Astrocyte (in vitro differentiated cells and primary cell): ENCODE measurements at places on chromosomes 4 and X. TPM values are rescaled to one million over a fixed set of nuclear protein-coding genes. Genes with fewer than 3 reads are reported as not detected.

Gene YY2
- 2.0 and 3.4 TPM in 2 replicates for total RNA-seq

Gene C1QTNF7
- not detected in 2 replicates for total RNA-seq

Gene PDCL2
- total RNA-seq: not detected in 2 replicates

Gene CSAG3
- total RNA-seq: 6.4 and 6.6 TPM in 2 replicates

Gene CLTRN
- total RNA-seq: 1.0 and 1.2 TPM in 2 replicates

Gene CXCL10
- total RNA-seq: 12.9 and 16.6 TPM in 2 replicates

Gene RAB41
- total RNA-seq: not detected in 2 replicates

Gene SRPX
- total RNA-seq: 60.1 and 67.7 TPM in 2 replicates

Gene PLS3
- total RNA-seq: 310 and 313 TPM in 2 replicates

Gene ATP11C
- 20.1 and 24.6 TPM in 2 replicates for total RNA-seq

DNA sequence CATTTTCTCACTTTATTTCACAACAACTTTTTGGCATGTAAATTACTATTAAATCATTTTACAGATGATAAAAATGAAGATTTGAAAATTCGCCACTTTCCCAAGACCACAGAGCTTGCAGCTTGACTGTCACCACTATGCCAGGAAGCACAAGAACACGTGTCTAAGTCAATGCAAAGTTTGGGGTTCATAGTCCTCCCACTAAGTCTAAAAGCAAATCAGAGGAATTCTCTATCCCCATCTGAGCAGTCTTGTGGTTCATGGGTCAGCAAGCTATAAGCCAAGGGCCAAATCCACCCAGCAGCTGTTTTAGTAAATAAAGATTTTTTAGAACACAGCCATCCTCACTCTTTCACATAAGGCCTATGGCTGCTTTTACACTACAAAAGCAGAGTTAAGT, 833.3 kb upstream of the INTU start:
- no peaks in the 10 kb centered on the region for H3K27me3 ChIP-seq
- H3K36me3 ChIP-seq: no peaks in the 10 kb centered on the region
- peaks cover 4% of the 10 kb centered on the region for H3K4me1 ChIP-seq
- DNase-seq: no peak
- no peak overlapping the region for H3K27ac ChIP-seq

GRCh38 chrX:20988804-20989203, 385.4 kb upstream of the CNKSR2 start:
- no peak overlapping the region for H3K27ac ChIP-seq
- no peak overlapping the region for H3K4me3 ChIP-seq
- no peaks in the 10 kb centered on the region for H3K27me3 ChIP-seq

GRCh38 chrX:139930916-139931645, 1.8 kb downstream of the ATP11C start:
- H3K27me3 ChIP-seq: no peaks in the 10 kb centered on the region
- peaks cover 8% of the 10 kb centered on the region for H3K4me1 ChIP-seq
- peak overlapping the region; percentile 75 for H3K27ac ChIP-seq
- H3K36me3 ChIP-seq: no peaks in the 10 kb centered on the region
- H3K4me3 ChIP-seq: peak overlapping the region; percentile 72

DNA sequence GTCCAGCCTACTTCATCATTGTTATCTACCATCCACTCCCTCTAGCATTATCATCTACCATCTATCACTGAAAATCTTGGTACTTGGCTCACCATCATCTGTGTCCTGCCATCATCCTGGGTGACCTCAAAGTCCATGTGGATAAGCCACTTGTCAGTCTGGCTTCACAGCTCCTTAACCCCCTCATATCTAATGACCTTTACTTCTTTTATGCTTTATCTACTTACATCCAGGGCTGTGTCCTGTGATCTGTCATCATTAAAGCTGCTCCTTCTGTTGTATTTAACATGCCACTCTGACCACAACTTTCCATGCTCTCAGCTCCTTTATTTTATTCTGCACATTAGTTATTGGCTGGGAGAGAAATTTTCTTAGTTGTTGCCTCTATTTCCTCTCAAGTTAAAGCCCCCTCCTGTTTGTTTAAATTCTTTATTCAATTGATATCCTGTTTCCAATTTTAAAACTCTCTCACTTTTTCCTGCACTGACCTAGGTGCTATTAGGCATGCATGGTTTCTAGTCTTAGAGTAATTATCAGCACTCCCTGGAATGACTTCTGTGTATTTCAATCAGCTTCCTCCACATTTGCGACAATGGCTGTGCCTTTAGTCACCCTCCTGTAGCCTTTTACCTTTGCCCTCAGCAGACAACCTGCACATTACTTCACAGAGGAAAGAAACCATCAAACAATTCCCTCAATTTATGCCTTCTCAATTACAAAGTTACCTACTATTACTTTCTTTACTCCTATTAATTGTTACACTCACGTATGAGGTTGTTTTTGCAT, 8.1 kb upstream of the FABP2 start:
- H3K27ac ChIP-seq: no peak overlapping the region
- no peaks in the 10 kb centered on the region for H3K27me3 ChIP-seq
- H3K36me3 ChIP-seq: no peaks in the 10 kb centered on the region
- H3K4me3 ChIP-seq: no peak overlapping the region
- no peaks in the 10 kb centered on the region for H3K4me1 ChIP-seq
- peak; percentile 6 for DNase-seq

DNA sequence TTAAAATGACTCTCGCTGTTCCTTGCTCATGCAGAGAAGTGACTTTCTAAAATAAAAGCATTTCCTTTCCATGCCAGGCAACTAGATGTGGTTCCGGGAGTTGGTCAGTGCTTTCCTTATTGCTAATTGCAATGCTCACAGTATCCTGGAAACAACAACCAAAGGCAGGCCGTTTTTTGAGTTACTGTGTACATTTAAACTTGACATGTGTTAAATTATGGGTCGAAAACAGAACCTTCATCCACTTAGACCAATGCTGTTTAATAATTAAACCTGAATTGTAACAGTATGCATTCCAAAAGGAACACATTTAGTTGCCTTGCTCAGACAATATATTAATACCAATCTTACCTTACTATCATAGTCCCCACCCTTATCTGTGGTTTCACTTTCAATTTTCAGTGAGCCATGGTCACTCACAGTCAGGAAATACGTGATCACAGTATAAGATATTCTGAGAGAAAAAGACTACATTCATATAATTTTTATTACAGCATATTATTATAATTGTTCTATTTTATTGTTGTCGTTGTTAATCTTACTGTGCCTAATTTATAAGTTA, 102.6 kb downstream of the HS6ST2 start:
- H3K4me3 ChIP-seq: no peak overlapping the region
- no peak for DNase-seq
- H3K27ac ChIP-seq: no peak overlapping the region
- no peaks in the 10 kb centered on the region for H3K36me3 ChIP-seq
- no peaks in the 10 kb centered on the region for H3K4me1 ChIP-seq

- H3K4me1 ChIP-seq: peaks cover 2% of the 10 kb centered on the region
- H3K27me3 ChIP-seq: no peaks in the 10 kb centered on the region
- H3K36me3 ChIP-seq: no peaks in the 10 kb centered on the region
- H3K4me3 ChIP-seq: no peak overlapping the region
Measured at GRCh38 chrX:49277535-49277830, 7.9 kb downstream of the PPP1R3F start.

DNA sequence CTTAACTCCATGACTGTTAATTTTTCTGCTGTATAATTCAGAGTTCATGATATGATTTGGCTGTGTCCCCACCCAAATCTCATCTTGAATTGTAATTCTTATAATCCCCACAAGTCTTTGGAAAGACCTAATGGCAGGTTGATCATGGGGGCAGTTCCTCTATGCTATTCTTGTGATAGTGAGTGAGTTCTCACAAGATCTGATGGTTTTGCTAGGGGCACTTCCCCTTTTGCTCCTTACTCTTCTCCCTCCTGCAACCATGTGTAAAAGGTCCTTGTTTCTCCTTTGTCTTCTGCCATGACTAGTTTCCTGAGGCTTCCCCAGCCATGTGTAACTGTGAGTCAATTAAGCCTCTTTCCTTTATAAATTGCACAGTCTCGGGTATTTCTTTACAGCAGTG, 1751.9 kb downstream of the ARAP2 start:
- H3K27ac ChIP-seq: no peak overlapping the region
- no peak overlapping the region for H3K4me3 ChIP-seq
- no peaks in the 10 kb centered on the region for H3K4me1 ChIP-seq
- H3K36me3 ChIP-seq: no peaks in the 10 kb centered on the region

GRCh38 chr4:1315836-1316536, 26.3 kb downstream of the MAEA start:
- H3K4me3 ChIP-seq: no peak overlapping the region
- no peak for DNase-seq
- no peak overlapping the region for H3K27ac ChIP-seq
- H3K4me1 ChIP-seq: no peaks in the 10 kb centered on the region

DNA sequence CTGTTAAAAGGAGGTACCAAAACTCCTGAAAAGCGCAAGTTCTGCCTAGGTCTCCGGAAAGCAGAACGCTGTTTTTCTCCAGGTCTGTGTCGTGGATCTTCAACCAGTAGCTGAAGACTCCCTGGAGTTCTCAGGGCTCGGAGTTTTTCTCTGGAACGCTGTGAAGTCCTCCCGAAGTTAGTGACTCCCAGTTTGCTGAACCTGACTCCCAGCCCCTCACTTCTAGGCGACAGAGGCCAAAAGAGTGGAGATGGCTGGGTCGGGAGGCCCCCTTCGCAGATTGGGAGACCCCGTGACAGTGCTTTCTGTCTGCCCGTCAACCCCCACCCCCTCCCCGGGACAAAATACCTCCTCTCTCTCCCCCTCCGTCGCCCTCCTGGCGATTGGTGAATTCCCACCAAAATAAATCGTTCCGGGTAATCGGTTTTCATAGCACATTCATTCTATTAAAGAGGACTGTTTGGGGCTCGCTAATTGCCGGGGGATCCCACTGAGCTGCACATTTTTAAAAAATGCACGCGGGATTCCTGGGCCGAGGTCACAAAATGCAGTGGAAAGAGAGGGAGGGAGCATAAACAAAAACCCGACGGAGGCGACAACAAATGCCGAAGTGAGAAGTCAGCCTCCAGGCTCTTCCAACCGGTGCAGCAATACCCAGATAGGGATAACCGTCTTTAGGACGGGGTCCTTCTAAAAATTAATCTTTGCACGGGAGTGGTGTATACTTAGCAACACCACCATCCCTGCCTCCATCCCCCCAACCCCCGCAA, 4.0 kb upstream of the MSX1 start:
- DNase-seq: no peak
- H3K4me1 ChIP-seq: peaks cover 20% of the 10 kb centered on the region
- H3K36me3 ChIP-seq: no peaks in the 10 kb centered on the region
- H3K27ac ChIP-seq: no peak overlapping the region
- H3K4me3 ChIP-seq: no peak overlapping the region

GRCh38 chrX:63349307-63349706, 1.8 kb downstream of the SPIN4 start:
- no peak overlapping the region for H3K27ac ChIP-seq
- no peak overlapping the region for H3K4me3 ChIP-seq
- H3K27me3 ChIP-seq: no peaks in the 10 kb centered on the region
- DNase-seq: no peak
- no peaks in the 10 kb centered on the region for H3K36me3 ChIP-seq
- H3K4me1 ChIP-seq: peaks cover 4% of the 10 kb centered on the region

DNA sequence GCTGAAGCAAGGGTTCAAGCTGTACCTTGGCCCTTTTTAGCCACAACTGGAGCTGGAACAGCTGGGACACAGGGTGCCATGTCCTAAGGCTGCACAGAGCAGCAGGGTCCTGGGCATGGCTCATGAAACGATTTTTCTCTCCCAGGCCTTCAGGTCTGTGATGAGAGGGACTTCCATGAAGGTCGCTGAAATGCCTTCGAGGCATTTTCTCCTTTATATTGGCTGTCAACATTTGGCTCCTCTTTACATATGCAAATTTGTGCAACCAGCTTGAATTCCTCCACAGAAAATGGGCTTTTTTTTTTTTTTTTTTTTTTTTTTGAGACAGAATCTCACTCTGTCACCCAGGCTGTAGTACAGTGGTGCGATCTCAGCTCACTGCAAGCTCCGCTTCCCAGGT, 430.8 kb downstream of the PCDH11X start:
- H3K27ac ChIP-seq: no peak overlapping the region
- H3K27me3 ChIP-seq: no peaks in the 10 kb centered on the region
- DNase-seq: no peak

- no peak overlapping the region for H3K27ac ChIP-seq
- H3K36me3 ChIP-seq: no peaks in the 10 kb centered on the region
- H3K4me1 ChIP-seq: no peaks in the 10 kb centered on the region
Measured at GRCh38 chr4:179437962-179438361, 1995.7 kb upstream of the AGA start.

- H3K36me3 ChIP-seq: no peaks in the 10 kb centered on the region
- no peak overlapping the region for H3K4me3 ChIP-seq
- H3K27me3 ChIP-seq: no peaks in the 10 kb centered on the region
- H3K27ac ChIP-seq: no peak overlapping the region
- H3K4me1 ChIP-seq: no peaks in the 10 kb centered on the region
- DNase-seq: peak; percentile 8
Measured at GRCh38 chrX:49282647-49283011, 13.0 kb downstream of the PPP1R3F start.

DNA sequence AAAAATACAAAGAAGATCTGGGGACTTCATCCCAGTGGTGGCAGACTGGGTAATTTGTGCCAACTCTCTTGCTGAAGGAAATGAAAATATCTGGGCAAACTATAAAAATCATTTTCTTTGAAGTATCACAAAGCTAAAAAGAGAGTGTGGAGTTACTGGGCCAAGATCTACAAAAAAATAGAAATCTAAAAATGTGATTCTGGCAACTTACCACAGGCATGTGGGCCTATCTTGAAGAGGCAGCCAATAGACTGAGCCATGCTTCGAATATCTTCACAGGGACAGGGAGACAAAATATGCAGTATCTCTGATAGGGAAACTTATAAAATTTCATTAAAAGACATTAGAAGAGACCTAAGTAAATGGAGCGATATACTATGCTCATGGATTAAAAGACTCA, 168.8 kb downstream of the RCHY1 start:
- peak overlapping the region; percentile 60 for H3K27ac ChIP-seq
- H3K4me1 ChIP-seq: peaks cover 8% of the 10 kb centered on the region
- H3K4me3 ChIP-seq: no peak overlapping the region
- no peaks in the 10 kb centered on the region for H3K27me3 ChIP-seq
- no peaks in the 10 kb centered on the region for H3K36me3 ChIP-seq
- DNase-seq: peak; percentile 1
